Spinal cord (tissue), 10 donors: ENCODE measurements at places on chromosomes 11 and 22.

GRCh38 chr22:19765477-19766239, 5.1 kb downstream of the TBX1 start:
- DNase-seq = no peak
- H3K4me1 ChIP-seq = peaks cover 23% of the 10 kb centered on the region
- no peak overlapping the region for H3K27ac ChIP-seq
- no peaks in the 10 kb centered on the region for H3K36me3 ChIP-seq
- no peak overlapping the region for H3K4me3 ChIP-seq

- no peak for DNase-seq
- no peaks in the 10 kb centered on the region for H3K36me3 ChIP-seq
- no peak overlapping the region for H3K27ac ChIP-seq
Measured at GRCh38 chr11:106031202-106031810, 9.3 kb upstream of the MSANTD4 start.

DNA sequence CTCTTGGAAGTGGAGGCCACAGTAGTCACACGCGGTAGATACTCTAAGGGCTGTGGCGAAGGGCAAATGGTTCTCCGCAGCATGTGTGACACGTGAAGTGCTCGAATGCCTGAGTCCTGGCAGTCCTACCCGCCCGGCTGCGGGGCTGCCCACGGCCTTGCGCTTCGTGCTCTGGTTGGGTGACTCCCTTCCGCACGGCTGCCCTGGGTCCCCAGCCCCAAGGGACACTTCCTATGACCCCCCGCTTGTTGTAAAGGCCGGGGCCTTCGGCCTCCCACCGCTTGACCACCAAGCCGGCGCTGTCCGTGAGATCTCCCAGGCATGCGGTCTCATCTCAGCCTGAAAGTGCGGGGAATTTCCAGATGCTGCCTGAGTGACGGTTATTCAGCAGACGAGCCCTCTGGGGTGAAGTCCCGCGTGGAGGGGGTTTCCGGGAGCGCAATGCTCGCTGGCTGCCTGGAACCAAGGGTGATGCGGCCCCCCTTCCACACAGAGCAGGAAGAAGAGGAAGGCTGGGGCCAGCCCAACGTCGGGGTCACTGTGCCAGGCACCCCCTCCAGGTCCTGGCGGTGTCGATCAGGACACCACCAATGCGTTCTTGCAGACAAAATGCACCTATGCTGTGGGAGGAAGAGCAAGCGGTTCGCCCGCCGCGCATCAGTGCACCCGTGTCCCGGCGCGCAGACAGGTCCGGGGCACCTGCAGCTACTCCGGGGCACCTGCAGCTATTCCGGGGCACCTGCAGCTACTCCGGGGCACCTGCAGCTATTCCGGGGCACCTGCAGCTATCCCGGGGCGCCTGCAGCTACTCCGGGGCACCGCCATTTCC, 171.2 kb downstream of the OPCML start:
- H3K4me3 ChIP-seq = no peak overlapping the region
- H3K27me3 ChIP-seq = peaks cover 5% of the 10 kb centered on the region
- no peak overlapping the region for H3K27ac ChIP-seq
- no peak for DNase-seq

DNA sequence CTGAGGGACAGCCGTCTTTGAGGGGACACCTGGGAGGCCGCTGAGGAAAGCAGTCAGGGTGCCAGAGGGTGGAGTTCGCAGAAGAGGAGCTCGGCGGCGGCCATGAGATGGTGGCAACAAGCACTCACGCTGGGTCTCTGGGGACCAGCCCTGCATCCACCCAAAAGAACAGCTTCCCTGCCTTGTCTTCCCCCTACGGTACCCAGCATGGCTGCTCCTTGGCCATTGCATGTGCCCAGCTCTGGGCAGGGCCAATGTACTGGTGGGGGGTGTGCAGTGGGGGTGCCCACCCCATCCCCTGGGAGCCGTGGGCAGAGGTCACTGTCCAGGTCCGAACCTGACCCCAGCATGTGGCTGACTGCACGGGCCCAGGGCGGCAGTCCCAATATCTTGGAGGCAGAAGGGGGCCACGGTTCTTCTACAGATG, 42.3 kb downstream of the OSBPL5 start:
- H3K27ac ChIP-seq = no peak overlapping the region
- no peaks in the 10 kb centered on the region for H3K27me3 ChIP-seq
- peaks cover 90% of the 10 kb centered on the region for H3K36me3 ChIP-seq
- no peak overlapping the region for H3K4me3 ChIP-seq

DNA sequence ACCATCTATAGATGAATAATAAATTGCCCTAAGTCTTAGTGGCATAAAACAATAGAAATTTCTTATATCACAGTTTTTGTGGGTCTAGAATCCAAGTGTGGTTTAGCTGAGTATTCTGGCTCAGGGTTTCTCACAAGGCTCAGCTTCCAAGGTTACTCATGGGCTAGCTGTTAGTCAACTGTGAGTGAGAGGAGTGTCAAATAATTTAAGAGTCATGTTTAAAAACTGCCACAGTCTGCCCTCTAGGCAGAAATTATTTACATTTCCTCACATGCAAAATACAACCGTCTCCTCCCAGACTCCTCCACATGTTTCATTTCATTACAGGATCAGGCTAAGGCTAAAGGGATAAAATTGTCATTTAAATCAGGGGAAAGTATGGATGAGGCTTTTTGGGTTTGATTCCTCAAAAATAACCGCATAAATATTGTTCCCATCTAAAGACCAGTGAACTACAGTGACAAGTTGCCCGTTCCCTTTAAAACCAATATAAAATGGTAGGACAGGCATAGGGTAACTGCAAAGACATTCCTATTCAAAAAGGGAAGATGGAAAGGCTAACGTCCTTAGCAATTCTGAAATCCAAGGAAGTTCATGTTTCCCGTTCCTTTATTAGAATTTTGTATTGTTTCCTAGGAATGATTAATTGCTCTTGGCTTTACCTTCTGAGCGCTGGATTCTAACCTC, 324.3 kb downstream of the DYNC2H1 start:
- no peak overlapping the region for H3K4me3 ChIP-seq
- H3K27ac ChIP-seq = no peak overlapping the region
- no peaks in the 10 kb centered on the region for H3K4me1 ChIP-seq
- H3K27me3 ChIP-seq = no peaks in the 10 kb centered on the region
- no peaks in the 10 kb centered on the region for H3K36me3 ChIP-seq

GRCh38 chr11:86490582-86490981, 115.9 kb downstream of the CCDC81 start:
- no peaks in the 10 kb centered on the region for H3K4me1 ChIP-seq
- no peak overlapping the region for H3K27ac ChIP-seq
- no peaks in the 10 kb centered on the region for H3K27me3 ChIP-seq
- peak; percentile 46 for DNase-seq
- H3K4me3 ChIP-seq = no peak overlapping the region

GRCh38 chr22:40261783-40262182, 84.1 kb downstream of the TNRC6B start:
- no peaks in the 10 kb centered on the region for H3K27me3 ChIP-seq
- no peaks in the 10 kb centered on the region for H3K4me1 ChIP-seq
- H3K36me3 ChIP-seq = peaks cover 36% of the 10 kb centered on the region
- no peak overlapping the region for H3K27ac ChIP-seq

DNA sequence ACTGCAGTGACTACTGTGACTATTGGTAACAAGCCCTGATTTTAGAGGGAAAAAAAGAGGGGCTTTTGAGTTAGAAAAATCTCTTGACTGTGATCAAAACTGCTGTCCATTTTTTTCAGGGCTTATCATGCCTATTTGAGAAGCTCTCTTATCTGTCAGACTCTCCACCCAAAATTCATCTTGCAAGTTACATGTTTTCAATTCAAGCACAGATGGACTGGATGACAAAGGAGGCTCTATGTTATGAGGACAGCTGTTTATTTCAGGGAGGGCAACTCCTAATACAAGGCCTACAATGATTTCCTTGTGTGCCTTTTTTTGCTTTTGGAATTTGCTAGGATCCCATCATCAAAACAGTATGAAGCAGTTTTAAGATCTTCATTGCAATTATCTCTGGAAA, 35.2 kb upstream of the USP47 start:
- no peak for DNase-seq
- peak overlapping the region; percentile 42 for H3K27ac ChIP-seq
- H3K27me3 ChIP-seq = no peaks in the 10 kb centered on the region
- H3K36me3 ChIP-seq = no peaks in the 10 kb centered on the region
- H3K4me3 ChIP-seq = no peak overlapping the region
- H3K4me1 ChIP-seq = no peaks in the 10 kb centered on the region

DNA sequence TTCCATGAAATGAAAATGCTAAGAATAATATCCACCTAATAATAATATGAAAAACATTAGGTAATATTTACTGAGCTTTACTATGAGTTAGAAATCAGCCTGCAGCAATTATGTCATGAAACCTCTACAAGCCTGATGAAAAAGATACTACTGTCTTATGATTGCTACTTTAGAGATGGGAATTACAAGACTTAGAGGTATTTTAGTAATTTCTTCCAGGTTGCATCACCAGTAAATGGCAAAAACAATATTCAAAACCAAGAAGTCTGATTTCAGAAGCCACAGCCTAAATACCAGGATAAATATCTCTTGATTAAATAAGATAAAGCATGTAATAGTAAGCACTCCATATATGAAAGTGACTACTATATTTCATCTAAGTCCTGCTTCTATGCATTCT, 13.8 kb downstream of the OR5B21 start:
- H3K27ac ChIP-seq = no peak overlapping the region
- H3K36me3 ChIP-seq = no peaks in the 10 kb centered on the region
- no peaks in the 10 kb centered on the region for H3K4me1 ChIP-seq

DNA sequence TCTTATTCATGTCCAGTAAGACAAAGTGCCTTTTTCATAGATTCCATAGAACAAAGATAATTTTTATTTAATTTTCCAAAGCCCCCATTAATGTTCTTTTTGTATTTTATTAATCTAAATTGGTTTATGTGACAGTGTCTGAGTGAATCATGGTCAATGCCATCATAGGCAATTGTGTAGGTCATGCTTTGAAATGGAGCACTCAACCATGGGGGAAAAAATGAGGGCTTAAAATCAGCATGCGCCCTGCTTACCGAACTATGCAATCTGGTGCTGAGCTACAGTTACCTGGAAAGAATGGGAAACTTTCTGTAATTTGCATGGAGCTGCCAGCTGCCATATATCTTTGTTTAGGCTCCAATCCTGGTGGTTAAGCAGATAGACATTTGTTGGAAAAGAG, 28.4 kb upstream of the RAB38 start:
- no peaks in the 10 kb centered on the region for H3K27me3 ChIP-seq
- DNase-seq = no peak
- no peaks in the 10 kb centered on the region for H3K4me1 ChIP-seq

- H3K36me3 ChIP-seq = no peaks in the 10 kb centered on the region
- H3K4me1 ChIP-seq = peaks cover 19% of the 10 kb centered on the region
- peak overlapping the region; percentile 22 for H3K27ac ChIP-seq
Measured at GRCh38 chr11:112524798-112525197, 264.1 kb upstream of the PLET1 start.

DNA sequence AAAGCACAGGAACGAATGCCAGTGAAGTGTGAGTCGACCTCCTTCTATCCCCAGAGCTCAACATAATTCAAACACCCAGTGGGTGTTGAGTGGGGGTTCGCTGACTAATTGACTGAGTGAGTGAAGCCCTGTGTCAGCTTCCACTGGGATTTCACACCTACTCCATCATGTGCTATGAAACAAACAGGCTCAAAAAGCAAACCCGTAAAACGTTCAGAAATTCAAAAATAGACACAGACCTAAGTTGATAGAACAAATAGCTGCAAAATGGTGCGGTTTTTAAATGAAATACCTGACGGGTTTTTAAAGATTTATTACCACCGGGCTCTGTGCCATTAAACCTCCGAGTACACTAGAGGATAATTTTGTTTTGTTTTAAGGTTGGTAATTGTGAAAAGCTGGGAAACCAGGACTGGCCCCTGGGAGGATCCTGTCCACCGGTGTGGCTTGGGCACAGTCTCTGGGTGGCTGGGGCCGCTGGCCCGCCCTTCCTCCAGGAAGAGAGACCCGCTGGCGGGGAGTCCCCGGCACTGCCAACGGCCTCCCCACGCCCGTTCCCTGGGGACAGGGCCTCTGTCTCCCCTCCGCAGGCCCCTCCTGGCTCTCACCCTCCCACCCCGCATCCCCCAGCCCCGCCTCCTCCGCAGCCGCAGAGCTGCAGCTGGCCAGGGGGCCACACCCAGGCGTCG, 13.6 kb downstream of the KCNJ5 start:
- no peaks in the 10 kb centered on the region for H3K36me3 ChIP-seq
- peaks cover 35% of the 10 kb centered on the region for H3K4me1 ChIP-seq
- peaks cover 50% of the 10 kb centered on the region for H3K27me3 ChIP-seq
- H3K4me3 ChIP-seq = peak overlapping the region; percentile 16
- DNase-seq = no peak

DNA sequence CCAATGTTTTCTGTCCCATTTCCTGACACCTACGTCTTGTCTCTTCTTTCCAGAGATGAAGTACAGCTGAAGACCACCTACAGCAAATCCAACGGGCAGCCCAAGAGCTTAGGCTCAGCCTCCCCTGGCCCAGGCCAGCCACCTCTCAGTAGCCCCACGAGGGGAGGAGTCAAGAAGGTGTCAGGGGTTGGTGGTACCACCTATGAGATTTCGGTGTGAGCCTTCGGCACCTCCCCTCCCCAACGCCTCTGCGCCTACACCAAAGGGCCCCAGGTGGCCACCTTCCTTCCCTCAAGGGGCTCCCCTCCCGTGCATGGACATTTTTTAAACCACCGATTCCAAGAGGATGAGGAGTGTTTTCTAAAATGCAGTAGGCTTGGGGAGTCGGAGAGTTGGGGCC, 12.2 kb downstream of the MED19 start:
- H3K27me3 ChIP-seq = no peaks in the 10 kb centered on the region
- H3K4me1 ChIP-seq = no peaks in the 10 kb centered on the region
- DNase-seq = no peak
- H3K27ac ChIP-seq = no peak overlapping the region

DNA sequence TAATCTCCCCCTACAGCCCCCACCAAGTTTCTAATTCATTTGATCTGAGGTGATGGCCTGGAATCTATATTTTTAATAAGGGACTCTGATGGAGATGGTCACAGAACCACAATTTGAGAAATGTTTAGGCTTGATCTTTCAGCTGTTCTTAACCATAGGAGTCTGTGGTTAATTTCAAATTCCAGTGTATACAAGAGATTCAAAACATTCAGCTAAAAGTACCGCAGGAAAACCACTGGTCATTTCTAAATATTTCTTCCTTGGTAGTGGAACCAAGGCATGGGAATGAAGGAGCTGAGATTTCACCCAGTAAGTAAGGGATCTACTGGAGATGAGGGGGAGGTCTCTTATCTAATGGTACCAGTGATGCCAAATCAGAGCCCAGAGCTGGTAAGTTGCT, 18.3 kb upstream of the GALNT18 start:
- no peak overlapping the region for H3K27ac ChIP-seq
- no peaks in the 10 kb centered on the region for H3K36me3 ChIP-seq
- no peak overlapping the region for H3K4me3 ChIP-seq
- no peaks in the 10 kb centered on the region for H3K4me1 ChIP-seq
- DNase-seq = no peak

GRCh38 chr22:23263651-23264555, 83.6 kb downstream of the BCR start:
- DNase-seq = no peak
- no peak overlapping the region for H3K27ac ChIP-seq
- no peak overlapping the region for H3K4me3 ChIP-seq
- H3K27me3 ChIP-seq = no peaks in the 10 kb centered on the region
